Esophagus squamous epithelium (tissue), 5 donors: ENCODE measurements at places on chromosomes 3 and 15. TPM values are rescaled to one million over a fixed set of nuclear protein-coding genes. Genes with fewer than 3 reads are reported as not detected.

- H3K36me3 ChIP-seq = no peaks in the 10 kb centered on the region
- H3K27ac ChIP-seq = peak overlapping the region; percentile 95
- peak overlapping the region; percentile 88 for H3K4me3 ChIP-seq
- H3K27me3 ChIP-seq = no peaks in the 10 kb centered on the region
- H3K4me1 ChIP-seq = peaks cover 4% of the 10 kb centered on the region
Observed at GRCh38 chr3:123202451-123202850, 708 bp downstream of the SEC22A start.

- no peak overlapping the region for H3K4me3 ChIP-seq
- H3K36me3 ChIP-seq = no peaks in the 10 kb centered on the region
- no peaks in the 10 kb centered on the region for H3K27me3 ChIP-seq
Observed at GRCh38 chr3:38149708-38150107, 11.2 kb downstream of the MYD88 start.

- no peak overlapping the region for H3K27ac ChIP-seq
- H3K4me3 ChIP-seq = no peak overlapping the region
- no peaks in the 10 kb centered on the region for H3K27me3 ChIP-seq
Observed at GRCh38 chr3:24154781-24155180, 209.7 kb downstream of the NR1D2 start.

DNA sequence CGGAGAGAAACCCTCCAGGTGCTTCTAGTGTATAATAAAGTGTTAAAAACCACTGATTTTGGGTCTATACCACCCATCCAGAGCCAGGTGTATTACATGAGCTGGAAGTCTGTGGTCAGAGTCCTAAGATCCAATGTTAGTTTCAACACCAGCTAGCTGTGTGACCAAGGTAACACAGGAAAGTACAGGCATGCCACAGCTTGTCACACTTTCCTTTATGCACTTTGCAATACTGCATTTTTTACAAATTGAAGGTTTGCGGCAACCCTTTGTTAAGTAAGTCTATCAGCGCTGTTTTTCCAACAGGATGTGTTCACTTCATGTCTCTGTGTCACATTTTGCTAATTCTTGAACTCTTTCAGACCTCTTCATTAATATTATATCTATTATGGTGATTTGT, 201.3 kb upstream of the PRICKLE2 start:
- H3K27ac ChIP-seq = no peak overlapping the region
- H3K36me3 ChIP-seq = no peaks in the 10 kb centered on the region
- H3K27me3 ChIP-seq = no peaks in the 10 kb centered on the region
- H3K4me1 ChIP-seq = peaks cover 2% of the 10 kb centered on the region
- no peak overlapping the region for H3K4me3 ChIP-seq
- no peak for DNase-seq

- peaks cover 11% of the 10 kb centered on the region for H3K4me1 ChIP-seq
- H3K36me3 ChIP-seq = no peaks in the 10 kb centered on the region
- DNase-seq = no peak
Observed at GRCh38 chr3:112811917-112812660, 34.6 kb downstream of the CD200R1L start.

DNA sequence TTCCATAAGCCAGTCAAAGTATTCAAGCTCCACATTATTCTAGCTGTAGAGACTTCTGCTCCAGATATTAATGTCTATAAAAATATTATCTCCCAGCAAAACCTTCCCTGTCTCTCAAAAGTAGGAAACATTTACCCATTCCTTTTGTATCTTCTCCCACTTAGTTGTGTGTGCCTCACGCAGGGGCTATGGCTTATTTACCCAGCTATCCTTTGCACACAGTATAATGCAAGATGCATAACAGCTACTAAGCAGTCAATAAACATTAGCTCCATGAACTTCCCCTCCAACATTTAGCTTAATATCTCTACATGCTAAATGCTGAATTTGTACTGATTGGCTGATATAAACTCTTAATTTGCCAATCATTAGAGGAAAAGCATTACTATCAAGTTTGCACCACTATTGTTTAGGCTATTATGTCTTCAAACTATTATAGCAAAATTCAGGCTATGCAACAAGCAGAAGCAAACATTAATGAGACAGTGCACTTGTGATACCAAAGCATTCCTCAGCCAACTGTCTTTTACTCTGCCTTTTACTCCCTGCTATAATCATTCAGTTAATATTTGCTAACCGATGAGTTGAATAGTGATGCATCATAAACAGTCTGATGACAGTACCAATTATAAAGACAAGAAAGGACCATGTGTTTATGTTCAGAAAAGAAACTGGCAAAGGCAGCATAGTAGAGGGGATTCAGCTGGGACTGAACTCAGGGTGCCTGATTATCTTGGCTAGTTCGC, 81.2 kb downstream of the PLCH1 start:
- no peak overlapping the region for H3K4me3 ChIP-seq
- no peak for DNase-seq
- no peaks in the 10 kb centered on the region for H3K36me3 ChIP-seq
- H3K27me3 ChIP-seq = no peaks in the 10 kb centered on the region
- no peaks in the 10 kb centered on the region for H3K4me1 ChIP-seq

- H3K36me3 ChIP-seq = no peaks in the 10 kb centered on the region
- H3K27ac ChIP-seq = no peak overlapping the region
- no peak overlapping the region for H3K4me3 ChIP-seq
- no peaks in the 10 kb centered on the region for H3K4me1 ChIP-seq
Observed at GRCh38 chr15:69700380-69700779, 247.8 kb downstream of the RPLP1 start.

GRCh38 chr3:141669434-141669833, 68.7 kb upstream of the RNF7 start:
- H3K27ac ChIP-seq = no peak overlapping the region
- no peak overlapping the region for H3K4me3 ChIP-seq
- H3K4me1 ChIP-seq = no peaks in the 10 kb centered on the region
- DNase-seq = no peak

- peak overlapping the region; percentile 79 for H3K4me3 ChIP-seq
- H3K4me1 ChIP-seq = peaks cover 53% of the 10 kb centered on the region
- no peak overlapping the region for H3K27ac ChIP-seq
- DNase-seq = no peak
Observed at GRCh38 chr15:37094333-37094914, 5.9 kb downstream of the MEIS2 start.

GRCh38 chr3:126977821-126978220, 5.1 kb upstream of the PLXNA1 start:
- H3K27ac ChIP-seq = no peak overlapping the region
- H3K4me1 ChIP-seq = peaks cover 6% of the 10 kb centered on the region
- no peak for DNase-seq
- H3K27me3 ChIP-seq = no peaks in the 10 kb centered on the region
- H3K36me3 ChIP-seq = no peaks in the 10 kb centered on the region
- no peak overlapping the region for H3K4me3 ChIP-seq

GRCh38 chr3:71659864-71660591, 65.2 kb downstream of the EIF4E3 start:
- H3K27ac ChIP-seq = peak overlapping the region; percentile 17
- H3K27me3 ChIP-seq = no peaks in the 10 kb centered on the region
- H3K4me3 ChIP-seq = no peak overlapping the region
- H3K4me1 ChIP-seq = peaks cover 26% of the 10 kb centered on the region
- DNase-seq = no peak
- no peaks in the 10 kb centered on the region for H3K36me3 ChIP-seq

CAMK1 gene
- total RNA-seq = 19.6 TPM

ITIH1 gene
- total RNA-seq = not detected

GRCh38 chr15:59406446-59406845, 31.5 kb upstream of the FAM81A start:
- H3K4me1 ChIP-seq = no peaks in the 10 kb centered on the region
- no peak overlapping the region for H3K4me3 ChIP-seq
- H3K27ac ChIP-seq = no peak overlapping the region
- H3K27me3 ChIP-seq = no peaks in the 10 kb centered on the region
- no peak for DNase-seq

DPPA2 gene
- not detected for total RNA-seq

DNA sequence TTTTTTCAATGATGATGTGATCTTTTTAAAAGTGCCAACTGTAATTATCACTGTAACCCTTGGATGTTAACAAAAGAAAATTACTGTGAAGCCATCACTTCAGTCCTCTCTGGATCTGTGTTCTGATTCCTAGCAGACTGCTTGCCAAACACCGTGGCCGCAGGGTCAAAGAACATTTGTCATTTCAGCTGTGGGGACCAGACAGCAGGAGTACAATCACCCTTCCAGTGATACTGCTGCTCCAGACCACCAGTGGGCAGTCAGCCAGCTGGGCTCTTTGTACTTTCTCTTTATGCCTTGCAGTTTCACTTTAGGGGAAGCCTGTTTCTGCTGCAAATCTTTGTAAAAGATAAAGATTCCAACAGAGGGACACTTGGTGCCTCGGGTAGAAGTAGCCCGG, 770.0 kb downstream of the GRM7 start:
- H3K4me1 ChIP-seq = no peaks in the 10 kb centered on the region
- no peaks in the 10 kb centered on the region for H3K36me3 ChIP-seq
- H3K4me3 ChIP-seq = no peak overlapping the region
- no peak overlapping the region for H3K27ac ChIP-seq

- H3K4me3 ChIP-seq = no peak overlapping the region
- peaks cover 2% of the 10 kb centered on the region for H3K4me1 ChIP-seq
- no peaks in the 10 kb centered on the region for H3K27me3 ChIP-seq
- no peak overlapping the region for H3K27ac ChIP-seq
- no peak for DNase-seq
Observed at GRCh38 chr15:81536356-81536755, 162.3 kb upstream of the TMC3 start.

GRCh38 chr15:67997996-67998395, 56.1 kb upstream of the PIAS1 start:
- H3K4me1 ChIP-seq = no peaks in the 10 kb centered on the region
- H3K27me3 ChIP-seq = no peaks in the 10 kb centered on the region
- no peaks in the 10 kb centered on the region for H3K36me3 ChIP-seq
- H3K27ac ChIP-seq = no peak overlapping the region

- H3K36me3 ChIP-seq = no peaks in the 10 kb centered on the region
- DNase-seq = no peak
- H3K27ac ChIP-seq = no peak overlapping the region
- H3K27me3 ChIP-seq = no peaks in the 10 kb centered on the region
- no peaks in the 10 kb centered on the region for H3K4me1 ChIP-seq
Observed at GRCh38 chr3:18258492-18258891, 166.6 kb downstream of the SATB1 start.

PLS1 gene
- 14.8 TPM for total RNA-seq
